ENCODE measurements at places on chromosomes 2 and 18.

DNA sequence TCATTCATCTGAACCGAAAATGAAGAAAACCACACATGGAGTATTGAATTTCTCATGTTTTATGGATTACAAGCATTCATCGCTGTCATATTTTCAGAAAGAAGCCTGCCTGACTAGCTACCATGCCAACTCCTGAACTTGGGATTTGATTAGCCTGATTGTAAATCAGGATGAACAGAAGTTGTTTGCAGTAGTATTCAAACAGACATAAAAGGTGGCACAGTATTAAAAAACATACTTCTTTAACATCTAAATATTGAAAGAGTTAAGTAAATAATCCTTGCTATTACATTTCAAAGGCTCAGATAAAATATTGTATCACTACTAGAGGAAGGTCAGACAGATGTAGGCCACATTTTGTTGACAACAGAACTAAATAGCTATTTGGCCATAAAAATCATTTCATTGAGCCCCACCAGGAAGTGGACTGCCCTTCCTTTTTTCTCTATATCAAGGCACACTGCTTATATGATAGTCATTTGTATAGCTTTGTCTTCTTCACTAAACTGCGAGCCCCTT lies 21.6 kb downstream of the SLC38A11 start:
- DNase-seq = no peak

- DNase-seq = no peak
Measured at GRCh38 chr18:2840521-2840920, 6.3 kb upstream of the EMILIN2 start.

DNA sequence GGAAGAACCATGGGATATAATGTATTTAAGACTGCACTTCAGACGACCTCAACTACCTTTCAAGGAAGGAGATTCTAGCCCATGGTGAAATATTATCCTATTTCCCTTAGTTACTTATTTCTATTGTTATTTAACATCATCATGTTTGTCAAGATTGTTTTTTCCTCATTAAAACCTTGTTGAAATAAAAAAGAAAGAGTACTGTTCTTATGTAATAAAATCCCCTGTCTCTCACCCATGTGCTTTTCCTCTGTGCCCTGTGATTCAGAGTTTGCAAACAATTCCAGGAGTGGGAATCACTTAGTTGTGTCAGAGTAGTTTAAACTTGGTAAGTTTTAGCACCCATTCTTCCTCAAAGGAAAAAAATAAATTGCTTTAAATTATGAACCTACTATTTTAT lies 43.6 kb downstream of the ERBB4 start:
- DNase-seq = no peak

GRCh38 chr2:51723691-51724090 lies 691.8 kb upstream of the NRXN1 start:
- DNase-seq = no peak

GRCh38 chr18:22489704-22490103 lies 72.0 kb upstream of the CTAGE1 start:
- DNase-seq = no peak

DNA sequence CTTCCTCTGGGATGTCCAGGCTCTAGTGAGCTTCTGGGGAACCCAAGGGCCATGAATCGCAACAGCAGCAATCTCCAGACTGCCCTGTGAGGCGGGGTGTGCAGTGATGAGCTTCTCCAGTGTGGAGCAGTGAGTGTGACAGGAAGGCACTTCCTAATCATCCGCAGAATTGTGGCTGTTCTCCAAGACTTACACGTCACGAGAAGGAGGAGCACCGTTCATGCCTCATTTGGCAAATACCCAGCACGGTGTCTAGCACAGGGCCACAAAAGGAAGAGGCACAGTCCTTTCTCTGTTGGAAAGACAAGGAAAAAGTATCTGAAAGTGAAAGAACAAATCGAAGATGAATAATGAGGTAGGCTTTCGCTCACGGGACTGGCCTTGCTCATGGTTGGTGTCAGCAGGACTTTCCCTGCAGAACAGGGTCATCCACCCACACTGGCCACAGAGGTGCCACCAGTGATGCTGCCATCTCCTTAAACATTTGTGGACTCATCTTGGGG lies 125.1 kb upstream of the HAAO start:
- no peak for DNase-seq

- DNase-seq = no peak
Measured at GRCh38 chr2:48369971-48370370, 160.0 kb upstream of the STON1 start.

DNA sequence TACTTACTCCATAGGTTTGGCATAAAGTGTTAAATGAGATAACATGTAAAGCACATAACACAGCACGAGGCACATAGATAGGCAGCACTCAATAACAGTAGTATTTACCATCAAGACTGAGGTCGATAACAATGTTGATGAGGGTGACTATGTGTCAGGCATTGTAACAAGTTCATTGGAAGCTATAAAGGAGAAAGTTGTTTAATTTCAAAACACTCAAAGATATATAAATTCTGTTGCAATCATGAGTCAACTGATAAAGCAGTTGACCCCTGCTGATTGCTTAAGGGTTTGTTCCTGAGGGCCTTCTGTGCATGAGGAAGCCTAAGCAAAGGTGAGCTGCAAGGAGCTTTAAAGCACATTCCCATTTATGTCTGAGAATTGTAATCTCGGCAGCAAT lies 760.5 kb downstream of the SATB2 start:
- no peak for DNase-seq

DNA sequence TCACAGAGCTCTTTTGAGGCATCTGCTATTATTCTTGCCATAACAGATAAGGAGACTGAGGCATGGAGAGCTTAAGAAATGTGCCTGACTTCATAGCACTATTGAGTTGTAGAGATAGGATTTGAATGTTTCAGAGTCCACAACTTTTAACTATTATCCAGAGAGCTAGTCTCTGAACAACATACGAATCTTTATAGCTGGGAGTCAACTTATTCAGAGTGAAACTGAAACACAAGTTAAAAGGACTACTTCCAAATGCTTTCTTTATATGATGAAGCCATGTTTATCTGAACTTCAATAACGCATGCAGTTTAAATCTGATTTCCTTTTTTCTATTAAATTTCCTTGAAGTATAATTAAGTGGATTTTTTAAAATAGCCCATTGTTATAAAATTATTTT lies 268.8 kb downstream of the IKZF2 start:
- DNase-seq = no peak

GRCh38 chr2:121649149-121649595 lies at the start of gene CLASP1:
Gene CLASP1 (minus strand): TSS chr2:121649462. CDS start chr2:121605895, 43,567 bp downstream.
- DNase-seq = no peak

DNA sequence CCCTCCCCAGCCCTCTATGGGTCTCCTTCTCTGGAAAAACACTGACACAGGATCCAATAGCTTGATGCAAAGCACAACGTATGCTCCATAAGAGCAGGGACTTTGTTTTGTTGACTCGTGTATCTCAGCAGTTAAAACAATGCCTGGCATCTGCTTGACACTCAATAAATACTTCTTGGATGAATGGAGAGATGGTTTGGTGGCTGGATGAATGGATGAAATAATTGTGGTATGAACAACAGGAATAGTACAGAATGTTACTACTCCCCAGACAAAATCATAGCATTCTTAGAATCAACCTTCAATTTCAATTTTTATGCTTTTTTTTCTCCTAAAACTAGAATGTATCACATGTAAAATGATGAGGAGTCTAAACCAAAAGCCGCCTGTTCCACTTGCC lies 57.4 kb downstream of the KCNE4 start:
- DNase-seq = no peak

- no peak for DNase-seq
Measured at GRCh38 chr2:24203029-24203786, 28.4 kb downstream of the FAM228A start.

DNA sequence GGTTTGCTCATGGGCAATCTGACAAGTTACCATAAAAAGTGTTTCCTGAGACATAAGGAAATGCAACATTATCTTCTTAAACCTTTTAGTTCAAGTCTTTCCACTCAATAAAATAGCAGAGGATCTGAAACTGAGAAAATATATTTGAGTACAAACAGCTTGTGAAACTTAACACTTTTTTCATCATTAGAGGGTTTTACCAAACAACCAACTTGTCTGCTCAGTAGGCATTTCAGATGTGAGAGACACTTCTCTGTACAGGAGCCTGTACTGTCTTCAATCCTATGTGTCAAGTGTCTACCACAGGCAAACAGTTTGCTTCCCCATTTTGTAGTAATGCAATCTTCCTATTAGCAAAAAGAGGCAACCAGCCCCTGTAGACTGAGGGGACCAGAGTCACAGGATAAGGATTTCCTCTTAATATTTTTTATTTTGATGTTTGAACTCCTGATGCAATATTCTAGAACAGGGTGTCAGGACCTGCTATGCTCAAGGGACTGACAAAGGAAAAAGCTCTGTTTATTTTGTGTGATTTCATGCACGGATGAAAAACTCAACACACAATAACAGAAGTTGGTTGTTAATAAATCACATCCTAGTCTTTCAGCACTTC lies 159.1 kb upstream of the LHCGR start:
- no peak for DNase-seq

- DNase-seq = no peak
Measured at GRCh38 chr18:64110692-64111480, 38.0 kb downstream of the LINC00305 start.

DNA sequence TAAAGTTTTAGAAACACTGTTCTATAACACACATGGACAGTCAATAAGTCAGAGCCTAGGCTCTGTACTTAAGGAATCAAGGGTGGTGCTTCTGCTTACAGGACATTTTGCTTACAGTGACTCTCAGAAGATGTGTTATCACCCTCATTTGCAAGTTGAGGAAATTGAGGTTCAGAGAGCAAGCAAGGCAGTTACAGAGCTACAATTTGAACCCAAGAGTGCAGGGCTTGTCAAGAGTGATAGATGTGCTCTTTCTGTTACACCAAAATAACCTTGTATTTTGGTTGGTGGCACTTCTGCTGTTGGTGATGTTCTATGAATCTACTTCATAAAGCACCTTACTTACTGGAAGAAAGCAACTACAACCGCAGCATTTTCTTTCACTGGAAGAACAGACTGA lies 170.2 kb downstream of the THADA start:
- no peak for DNase-seq

DNA sequence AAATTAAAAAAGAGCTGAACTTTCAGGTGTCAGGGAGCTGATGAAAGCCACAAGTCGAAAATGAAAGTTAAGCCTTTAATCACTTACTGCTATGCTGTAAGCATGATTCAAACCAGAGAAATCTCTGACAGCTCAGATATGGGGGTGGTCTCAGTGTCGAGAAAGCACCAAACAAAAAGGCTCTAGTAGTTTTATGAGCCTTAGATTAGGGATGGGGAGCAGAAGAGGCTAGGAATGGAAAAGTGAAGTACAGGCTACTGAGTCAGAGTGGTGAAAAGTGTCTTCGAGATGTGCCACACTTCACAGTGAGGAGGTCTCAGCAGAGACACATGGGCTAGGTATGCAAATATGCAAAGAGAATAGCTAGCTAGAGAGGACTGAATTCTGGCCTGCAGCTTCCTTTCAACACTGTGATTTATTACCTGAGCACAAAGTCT lies 482.2 kb downstream of the SPAG16 start:
- no peak for DNase-seq

DNA sequence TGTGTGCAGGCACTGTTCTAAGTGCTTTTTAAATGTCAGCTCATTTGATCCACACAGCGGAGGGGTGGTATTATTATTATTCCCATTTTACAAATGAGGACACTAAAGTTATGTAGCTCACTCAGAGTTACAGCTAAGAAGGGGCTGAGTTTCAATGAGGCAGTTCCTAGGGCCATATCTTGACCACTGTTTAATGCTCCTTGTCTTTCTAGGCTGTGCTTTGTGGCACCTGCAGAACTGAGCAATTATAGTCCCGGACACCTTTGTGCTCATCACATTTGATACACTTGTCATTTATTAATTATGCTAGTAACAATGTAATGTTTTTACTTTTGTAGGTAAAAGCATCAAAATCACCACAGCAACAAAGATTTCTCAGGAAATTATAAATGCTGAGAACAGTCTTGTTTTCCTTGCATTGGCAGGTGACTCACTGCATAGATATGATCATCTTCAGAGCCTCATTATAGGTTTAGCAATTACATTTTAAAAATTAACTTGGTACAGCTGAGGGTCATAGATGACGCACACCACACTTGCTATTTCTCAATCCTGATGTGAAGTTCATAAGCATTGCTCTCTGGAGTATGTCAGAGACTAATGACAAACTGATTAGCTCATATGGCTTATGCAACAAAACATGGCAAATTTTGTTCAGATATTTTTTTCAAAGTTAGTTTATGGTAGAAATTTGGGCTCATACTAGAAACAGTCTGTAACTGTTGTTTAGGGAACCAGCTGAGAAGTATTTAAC lies 366.8 kb downstream of the TGIF1 start:
- no peak for DNase-seq
